Mammary epithelial cell (primary cell): ENCODE measurements at places on chromosomes 1 and 21.

DNA sequence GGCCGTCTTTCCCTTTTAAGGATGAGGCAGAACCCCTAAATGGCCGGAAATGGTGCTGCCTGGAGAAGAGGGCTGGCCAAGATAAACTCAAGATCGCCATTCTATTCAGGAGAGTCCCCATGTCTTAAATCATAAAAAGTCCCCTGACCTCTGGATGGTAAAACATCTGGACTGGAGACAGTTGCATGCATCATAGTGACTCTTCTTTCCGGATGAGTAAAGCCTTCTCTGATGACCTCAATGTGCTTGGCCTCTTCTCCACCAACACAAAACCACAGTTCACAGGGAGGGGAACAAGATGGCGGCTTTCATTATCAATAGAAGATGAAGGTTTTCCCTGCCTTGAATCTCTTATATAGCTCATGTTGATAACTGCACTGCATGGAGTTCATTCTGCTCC, 27.5 kb upstream of the H6PD start:
- peak; percentile 31 for DNase-seq

DNA sequence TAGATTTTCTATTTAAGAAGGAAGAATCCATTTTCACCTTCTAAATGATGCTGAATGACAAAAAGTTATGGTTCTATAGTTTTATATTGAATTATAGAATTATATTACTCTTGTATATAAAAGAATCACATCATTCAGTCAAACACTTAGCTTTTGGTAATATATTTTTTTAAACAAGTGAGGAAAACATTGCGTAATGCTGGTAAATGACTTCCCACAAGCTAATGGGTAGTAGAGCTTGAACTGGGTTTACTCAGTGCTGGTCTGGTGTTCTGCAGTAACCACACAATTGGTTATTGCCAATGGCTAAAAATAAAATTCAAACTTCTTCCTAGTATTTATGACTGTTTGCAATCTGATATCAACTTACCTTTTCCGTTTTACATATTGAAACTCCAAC, 10.6 kb upstream of the GIPC2 start:
- DNase-seq = no peak

DNA sequence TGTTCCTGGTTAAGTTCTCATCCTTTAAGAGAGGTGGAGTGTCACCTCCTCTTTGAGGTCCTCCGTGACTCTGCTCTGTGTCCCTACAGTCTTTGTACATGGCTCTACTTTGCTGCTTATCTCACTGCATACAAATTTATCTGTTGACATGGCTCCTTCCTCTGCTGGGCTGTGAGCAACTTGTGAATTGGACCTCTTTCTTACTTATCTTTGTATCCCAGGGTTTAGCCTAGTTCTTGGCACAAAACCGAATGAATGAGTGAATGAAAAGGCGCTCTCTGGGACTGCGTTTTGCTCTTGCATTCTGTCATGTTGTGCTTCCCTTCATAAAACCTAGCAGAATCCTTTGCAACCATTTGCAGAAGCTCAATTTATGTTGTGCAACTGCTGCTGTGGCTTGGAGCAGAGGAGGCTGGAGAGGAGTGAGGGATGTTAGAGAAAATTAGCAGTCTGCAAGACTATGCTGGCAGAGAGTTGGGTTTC, 12.4 kb downstream of the SLC26A9 start:
- DNase-seq = no peak

DNA sequence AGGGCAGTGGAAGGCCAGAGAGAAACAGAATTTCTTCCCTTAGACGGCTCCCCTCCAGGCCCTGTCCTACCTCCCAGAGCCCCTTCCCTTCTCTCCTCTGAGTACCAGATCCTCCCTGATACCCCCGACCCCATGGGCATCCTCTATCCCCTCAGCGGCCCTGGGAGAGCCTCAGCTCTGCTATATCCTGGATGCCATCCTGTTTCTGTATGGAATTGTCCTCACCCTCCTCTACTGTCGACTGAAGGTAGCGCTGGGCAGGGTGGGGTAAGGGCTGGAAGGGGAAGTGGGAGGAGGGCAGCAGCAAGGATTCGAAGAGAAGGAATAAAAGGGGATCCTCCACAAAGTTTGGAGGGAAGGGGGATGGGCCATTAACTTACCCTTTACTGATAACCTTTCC, 2.7 kb downstream of the FCER1G start:
- DNase-seq = no peak

- DNase-seq = peak; percentile 0
These were observed 269.9 kb downstream of the HLX start for GRCh38 chr1:221149111-221149510.

DNA sequence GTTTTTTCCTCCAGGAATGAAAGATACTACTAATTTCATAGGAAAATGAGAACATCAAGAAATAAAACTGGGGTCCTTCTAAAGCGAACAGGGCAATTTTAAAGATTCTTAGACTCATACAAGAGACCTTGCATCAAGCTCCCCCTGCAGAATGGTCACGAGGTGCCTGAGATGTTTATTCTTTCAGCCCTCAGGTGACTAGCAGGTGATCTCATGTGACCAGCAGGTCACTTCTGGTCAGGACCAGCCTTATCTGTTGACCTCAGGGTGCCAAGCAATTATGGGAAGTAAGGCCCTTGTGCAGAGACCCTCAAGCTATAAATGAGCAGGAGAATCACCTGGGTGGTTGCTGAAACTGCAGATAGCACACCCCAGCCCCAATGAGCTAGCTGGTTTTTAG, 20.6 kb upstream of the TMEM51 start:
- DNase-seq = no peak

- no peak for DNase-seq
These were observed 303.3 kb downstream of the S1PR1 start for GRCh38 chr1:101540161-101540560.

DNA sequence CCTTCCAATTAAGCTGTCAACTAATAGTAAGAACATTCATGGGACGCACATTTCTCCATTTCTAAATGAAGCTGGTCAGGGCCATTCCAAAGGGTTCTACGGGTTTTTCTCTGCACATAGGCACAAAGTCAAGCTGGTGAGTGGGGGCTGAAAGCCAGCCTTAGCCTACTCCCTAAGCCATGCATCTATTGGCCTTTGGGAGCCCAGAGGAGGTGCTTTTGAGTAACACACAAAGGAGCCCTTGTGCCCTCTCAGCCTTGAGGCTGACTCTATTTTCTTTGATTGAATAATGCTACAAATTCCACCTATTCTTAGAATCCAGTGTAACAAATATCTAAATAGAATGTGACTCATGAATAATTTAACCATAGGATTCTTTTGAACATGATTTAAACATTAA, 73.6 kb downstream of the RGS13 start:
- peak; percentile 40 for DNase-seq

GRCh38 chr1:204338997-204339396, 20.7 kb downstream of the PLEKHA6 start:
- DNase-seq = no peak

DNA sequence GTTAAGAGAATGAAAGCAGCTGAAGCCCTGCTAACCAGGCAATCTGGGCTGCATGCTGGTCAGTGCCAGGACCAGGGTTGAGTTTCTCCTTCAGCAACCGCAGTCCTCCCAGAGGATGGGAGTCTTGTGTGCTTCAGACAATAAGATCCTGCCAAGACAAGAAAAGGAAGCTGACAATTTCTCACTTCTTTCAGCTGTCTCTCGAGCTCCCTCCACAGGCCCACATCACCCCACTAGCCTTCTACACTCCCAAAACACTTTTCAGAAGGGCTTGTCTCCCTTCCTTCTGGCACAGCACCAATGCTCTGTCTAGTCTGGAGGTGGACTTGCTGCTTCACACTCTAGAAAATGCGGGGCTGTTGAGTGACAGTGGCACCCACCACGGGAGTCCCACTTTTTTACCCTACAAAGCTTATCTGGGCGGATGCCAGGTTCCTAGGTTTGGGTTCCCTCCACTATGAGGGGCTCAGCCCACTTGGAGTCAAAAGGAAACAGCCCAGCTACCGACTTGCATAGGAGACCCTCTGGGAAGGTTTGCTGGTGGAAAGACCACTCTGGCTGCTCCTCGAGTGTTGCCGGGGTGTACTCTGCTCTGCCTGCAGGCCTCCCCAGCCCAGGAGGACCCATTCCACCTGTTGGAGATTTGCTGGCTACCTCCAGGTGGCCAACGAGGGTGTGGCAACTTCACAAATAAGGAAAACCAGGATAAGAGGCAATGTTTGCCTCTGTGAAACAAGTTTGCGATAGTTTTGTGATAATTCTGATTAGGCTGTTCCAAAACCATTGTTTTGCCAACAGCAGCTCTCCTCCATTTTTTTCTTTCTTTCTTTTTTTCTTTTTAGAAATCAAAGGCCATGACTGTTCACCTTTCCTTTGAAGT, 68.9 kb downstream of the TENT5C start:
- DNase-seq = no peak

- DNase-seq = no peak
These were observed 28.0 kb upstream of the DMRTB1 start for GRCh38 chr1:53431244-53431643.

- no peak for DNase-seq
These were observed 274.3 kb downstream of the USP25 start for GRCh38 chr21:16004086-16004485.

- peak; percentile 61 for DNase-seq
These were observed 7.8 kb upstream of the SRRM1 start for GRCh38 chr1:24635195-24635843.

- no peak for DNase-seq
These were observed 47.0 kb downstream of the C1orf198 start for GRCh38 chr1:230821346-230821745.
